ENCODE measurements at places on chromosomes 11 and 22.

- no peak for DNase-seq
These were observed 609.0 kb upstream of the CNTN5 start for GRCh38 chr11:98411777-98412176.

DNA sequence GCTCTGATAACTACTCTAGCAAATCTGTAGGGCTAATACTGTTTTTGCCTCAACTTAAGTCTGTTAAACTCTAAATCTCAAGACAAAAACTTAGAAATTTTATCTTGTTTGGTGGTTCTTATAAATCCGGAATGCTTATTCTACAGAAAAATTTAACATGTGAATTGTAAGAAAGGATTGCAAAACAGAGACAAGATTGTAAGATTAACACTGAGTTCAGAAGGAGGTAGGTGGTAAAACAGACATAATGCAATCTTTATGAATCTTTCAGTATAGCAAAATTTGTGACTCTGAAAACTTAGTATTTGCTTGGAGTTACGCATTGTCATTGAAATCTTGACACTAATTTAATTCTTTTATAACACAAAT lies 263.9 kb downstream of the SBF2 start:
- no peak for DNase-seq

- no peak for DNase-seq
These were observed 16.7 kb downstream of the PIK3IP1 start for GRCh38 chr22:31275576-31275975.

GRCh38 chr11:17606233-17607082 lies 59.4 kb downstream of the OTOG start:
- no peak for DNase-seq

- DNase-seq: peak; percentile 95
These were observed 12.4 kb downstream of the CRY2 start for GRCh38 chr11:45859661-45860140.

DNA sequence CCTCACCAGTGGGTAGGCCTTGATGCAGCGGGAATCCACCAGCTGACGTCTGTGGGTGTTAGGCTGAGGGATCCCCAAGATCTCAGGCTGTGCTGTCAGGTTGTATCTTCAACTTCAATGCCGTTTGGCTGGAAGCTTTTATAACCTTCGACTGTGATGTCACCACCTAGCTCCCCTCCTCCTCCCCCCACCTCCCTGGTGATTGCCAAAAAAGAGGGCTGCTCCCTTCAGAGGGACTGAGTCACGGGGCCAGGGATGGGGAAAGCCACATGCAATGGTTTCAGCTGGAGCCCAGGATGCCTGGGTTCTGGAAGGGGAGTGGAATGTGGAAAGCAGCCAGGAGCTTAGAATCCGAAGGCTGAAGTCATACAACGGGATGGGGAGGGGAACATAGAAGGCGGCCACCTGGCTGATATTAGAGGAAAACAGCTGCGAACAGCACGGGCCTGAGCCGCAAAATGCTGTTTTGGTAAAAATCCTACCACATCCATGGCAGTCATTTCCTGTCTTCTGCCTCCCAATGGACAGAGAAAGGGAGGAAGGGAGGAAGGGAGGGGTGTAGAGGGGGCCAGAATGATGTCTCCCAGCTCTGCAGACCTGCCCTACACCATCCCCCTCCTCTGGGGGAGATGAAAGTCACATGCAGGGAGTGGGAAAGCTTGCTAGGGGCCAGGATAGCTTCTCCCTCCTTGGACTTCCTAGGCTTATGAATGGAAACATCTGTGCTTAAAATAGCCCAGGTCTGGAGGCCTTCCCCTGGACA lies at the start of gene LRRN4CL:
Gene LRRN4CL, minus strand, starts transcription at position 110 of the 763 bp plus-strand sequence. CDS start 1,022 bp downstream, outside the sequence.
- peak; percentile 85 for DNase-seq

DNA sequence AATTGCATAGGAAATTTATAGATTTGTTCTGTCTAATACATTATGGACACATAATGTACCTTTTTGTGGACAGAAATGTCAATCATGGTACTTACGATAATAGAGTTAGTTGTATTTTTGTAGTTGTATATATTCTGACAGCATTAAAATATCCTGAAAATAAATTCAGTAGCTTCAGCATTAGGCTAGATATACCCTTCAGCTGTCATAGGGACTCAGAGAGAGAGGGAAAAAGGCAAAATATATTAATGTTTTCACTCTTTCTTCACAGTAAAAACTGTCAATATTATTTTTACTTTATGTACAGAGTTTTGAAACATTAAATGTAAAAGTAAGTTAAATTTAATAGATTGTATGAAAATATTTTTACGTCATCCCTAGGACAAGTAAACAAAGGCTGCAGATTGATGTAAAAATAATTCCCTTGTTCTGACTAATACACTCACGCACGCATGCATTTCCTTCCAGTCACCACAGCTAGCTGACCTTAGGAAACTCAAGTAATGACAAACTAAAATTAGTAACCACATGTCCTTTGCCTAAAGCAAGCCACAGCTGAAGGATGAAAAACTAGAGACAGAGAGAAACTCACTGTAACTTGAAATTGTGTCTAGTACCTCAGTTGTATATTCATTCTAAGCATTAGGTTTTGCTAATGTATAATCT lies 104.7 kb upstream of the CARD18 start:
- peak; percentile 97 for DNase-seq

DNA sequence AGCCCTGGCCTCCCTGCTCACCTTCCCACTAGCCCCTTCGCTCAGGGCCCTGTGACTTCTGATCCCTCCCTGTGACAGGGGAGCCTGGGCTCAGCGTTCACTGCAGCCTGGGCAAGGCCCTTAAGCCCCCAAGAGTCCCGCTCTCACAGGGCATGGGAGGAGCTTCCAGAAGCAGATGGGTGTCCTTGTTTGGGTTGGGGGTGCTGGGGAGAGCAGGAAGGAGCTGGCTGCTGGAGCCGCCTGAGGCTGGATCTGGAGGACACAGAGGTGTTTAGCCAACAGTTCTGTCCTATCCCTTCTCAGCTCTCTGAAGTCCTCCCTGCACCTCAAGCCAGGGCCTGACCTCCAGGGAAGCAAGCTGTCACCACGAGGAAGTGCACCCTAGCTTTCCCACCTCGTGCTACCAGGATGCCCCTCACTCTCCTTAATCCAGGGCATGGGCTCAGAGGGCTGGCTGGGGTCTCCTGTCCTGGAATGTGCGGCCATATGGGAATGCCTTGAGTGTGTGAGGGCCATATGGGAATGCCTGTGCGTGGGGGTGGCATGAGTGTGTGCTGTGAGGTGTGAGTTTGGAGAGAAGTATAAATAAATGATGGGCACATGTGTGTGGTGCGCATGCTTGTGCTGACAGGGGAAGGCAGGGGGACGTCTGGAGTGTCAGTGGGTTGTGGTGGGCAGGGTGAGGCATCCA lies 25.0 kb upstream of the TUB start:
- DNase-seq: no peak

DNA sequence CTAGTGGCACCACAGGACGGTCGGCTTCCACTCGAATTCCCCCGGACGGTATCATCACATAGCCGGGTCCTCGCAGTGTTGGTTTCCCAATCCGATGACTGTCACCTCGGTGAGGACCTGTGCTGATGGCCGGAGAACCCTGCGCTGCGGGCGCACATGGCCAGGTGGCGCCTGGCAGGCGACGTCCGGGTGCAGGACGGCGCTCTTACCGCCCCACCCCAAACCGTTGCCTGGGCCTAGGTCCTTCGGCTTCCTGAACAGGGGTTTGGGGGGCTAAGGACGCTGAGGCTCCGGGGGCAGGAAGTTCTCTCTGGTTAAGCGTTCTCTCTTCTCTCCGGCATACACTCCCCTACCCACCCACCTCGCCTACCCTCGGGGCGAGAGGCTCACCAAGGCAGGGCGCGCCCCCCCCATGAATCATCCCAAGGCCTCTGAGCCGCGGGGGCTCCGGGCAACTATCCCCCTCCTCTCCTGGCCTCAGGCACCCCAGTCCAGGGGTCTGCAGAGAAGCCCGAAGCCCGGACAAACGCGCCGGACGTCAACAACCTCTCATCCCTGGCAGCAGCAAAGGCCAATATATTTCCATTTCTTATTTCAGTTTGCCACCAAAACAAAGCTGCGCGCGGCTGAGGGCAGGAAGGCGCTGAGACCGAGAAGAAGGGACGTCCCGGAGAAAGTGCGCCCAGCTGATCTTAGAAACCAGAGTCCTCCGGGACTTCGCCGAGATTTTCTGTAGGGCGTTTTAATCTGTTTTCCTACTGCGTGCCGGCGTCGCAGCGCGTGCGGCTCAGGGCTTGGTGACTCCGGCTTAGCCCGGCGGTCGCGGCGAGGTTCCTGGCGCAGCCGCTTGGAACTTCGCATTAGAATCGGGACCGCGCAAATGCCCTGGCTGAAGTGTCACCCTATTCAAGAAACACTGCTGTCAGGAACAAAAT lies 5.6 kb downstream of the ALX4 start:
- DNase-seq: no peak

GRCh38 chr22:22936915-22937656 lies 49.5 kb downstream of the IGLL5 start:
- no peak for DNase-seq

DNA sequence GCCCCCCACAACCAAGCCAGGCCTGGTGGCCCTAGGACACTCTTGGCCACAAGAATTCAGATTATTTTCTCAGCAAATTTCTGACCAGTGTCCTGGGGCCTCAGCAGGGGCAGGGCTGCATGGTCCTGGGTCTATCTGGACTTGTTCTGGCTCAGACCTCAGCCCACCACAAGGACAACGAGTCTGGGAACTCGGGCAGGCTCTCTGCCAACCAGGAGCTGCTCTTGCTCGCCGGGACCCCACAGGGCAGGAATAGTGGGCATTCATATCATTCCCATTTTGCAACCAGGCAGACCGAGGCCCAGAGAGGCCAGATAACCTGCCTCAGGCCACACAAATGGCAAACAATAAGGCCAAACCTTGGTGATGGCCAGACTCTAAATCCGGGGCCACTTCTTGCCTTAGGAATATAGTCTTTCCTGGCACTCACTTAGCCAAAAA lies 75.4 kb upstream of the WNT7B start:
- DNase-seq: no peak

DNA sequence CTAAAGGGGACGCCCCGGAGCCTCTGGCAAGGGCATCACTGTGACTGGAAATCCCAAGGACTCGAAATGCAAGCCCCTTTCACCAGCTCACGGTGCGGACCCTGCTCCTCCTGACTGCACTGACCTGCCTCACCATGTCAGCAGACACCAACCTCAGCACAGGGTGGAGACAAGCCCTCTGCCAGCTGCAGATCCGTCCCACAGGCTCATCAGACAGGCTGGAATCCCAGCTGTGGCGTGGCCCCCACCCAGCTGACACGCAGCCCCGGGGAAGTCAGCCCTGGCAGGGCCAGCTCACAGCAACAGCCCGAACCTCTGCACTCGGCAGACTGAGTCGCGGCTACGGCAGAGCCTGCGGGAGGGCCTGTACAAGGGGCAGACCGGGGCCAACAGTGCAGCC lies 36.8 kb downstream of the BRD1 start:
- DNase-seq: no peak

DNA sequence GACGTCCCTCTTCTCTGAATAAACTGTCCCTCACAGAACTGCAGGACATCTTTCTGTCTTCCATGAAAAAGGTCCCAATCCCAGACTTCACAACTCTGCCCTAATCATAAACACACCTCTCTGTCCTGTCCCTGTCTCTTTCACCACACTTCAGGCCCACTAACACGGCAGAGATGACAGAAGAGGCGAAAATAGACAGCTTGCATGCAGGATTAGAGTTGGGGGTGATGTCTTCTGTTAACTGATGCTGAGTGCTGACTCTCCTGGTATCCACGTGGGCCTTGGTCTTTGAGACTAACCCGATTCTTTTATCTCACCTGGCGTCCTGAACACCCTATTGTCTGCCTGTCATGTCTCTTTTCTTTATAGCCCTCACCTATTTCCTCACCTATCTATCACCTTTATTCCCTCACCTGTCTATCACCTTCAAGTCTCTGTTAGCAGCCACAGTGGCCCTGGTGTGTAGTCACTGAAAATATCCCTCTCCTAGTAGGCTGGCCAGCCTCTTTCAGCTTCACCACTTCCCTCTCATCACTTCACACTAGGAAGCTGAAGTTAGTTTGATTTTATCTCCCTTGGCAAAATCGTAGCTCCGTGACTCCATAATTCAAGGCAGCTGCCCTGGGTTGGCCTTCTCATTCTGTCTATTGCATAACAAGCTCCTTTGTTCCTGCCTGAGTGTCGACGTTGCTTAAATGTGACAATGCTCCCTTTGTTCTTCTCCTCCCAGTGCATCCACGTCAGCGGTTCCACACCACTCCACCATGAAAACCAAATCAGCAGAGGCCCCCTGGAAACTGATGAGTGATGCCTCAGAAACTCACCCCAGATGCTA lies 30.6 kb upstream of the DRD2 start:
- peak; percentile 88 for DNase-seq

DNA sequence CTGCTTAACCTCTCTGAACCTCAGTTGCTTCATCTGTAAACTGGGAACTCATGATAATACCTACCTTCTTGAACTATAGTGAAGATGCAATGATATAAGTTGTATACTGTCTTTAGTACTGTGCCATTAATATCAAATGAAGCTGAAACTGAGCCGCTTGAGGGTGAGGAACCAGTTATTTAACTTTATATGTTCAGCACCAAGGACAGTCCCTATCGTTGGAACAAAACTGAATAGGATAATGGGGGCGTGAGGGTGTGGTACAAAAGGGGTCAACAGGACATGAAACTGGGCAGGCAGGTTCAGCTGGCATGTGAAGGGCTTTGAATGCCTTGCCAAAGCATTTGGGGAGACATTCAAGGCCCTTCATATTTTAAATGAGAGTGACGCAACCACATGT lies 112.6 kb downstream of the C11orf91 start:
- DNase-seq: peak; percentile 6

- DNase-seq: peak; percentile 45
These were observed 68.5 kb upstream of the PITPNB start for GRCh38 chr22:27987557-27987956.

- no peak for DNase-seq
These were observed 28.5 kb upstream of the ELF5 start for GRCh38 chr11:34542089-34542488.

GRCh38 chr22:36136988-36137387 lies 23.6 kb downstream of the APOL3 start:
- DNase-seq: peak; percentile 54

- DNase-seq: no peak
These were observed 1.6 kb upstream of the RPS19BP1 start for GRCh38 chr22:39534092-39534506.

GRCh38 chr22:41425660-41426365 lies 20.8 kb downstream of the TOB2 start:
- DNase-seq: no peak

GRCh38 chr11:32939866-32940265 lies 47.3 kb downstream of the QSER1 start:
- no peak for DNase-seq

- DNase-seq: peak; percentile 52
These were observed 87.3 kb downstream of the CCDC73 start for GRCh38 chr11:32706985-32707741.

GRCh38 chr11:116517584-116517983 lies 255.2 kb downstream of the BUD13 start:
- no peak for DNase-seq

DNA sequence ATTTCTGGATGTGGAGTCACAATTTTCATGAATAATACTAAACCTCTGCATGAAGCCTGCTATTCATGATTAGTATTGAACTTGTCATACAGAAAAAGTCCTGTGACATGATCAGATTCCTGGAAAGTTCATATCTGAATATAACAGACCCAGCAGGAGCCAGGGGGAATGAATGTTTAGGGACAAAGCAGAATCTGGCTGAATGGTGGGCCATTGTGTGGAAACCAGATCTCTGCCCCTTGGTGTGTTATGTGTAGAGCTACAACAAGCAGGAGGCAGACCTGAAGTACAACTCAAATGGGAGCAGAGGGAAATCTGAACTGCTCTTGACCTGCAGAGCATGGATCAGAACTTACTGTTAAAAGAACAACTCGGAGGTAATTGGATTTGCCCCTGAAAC lies 30.3 kb downstream of the KREMEN1 start:
- DNase-seq: no peak

GRCh38 chr22:32644252-32645100 lies 157.0 kb upstream of the TIMP3 start:
- peak; percentile 22 for DNase-seq

All from cardiac fibroblast (primary cell).